ENCODE measurements at places on chromosomes 2 and 18.

DNA sequence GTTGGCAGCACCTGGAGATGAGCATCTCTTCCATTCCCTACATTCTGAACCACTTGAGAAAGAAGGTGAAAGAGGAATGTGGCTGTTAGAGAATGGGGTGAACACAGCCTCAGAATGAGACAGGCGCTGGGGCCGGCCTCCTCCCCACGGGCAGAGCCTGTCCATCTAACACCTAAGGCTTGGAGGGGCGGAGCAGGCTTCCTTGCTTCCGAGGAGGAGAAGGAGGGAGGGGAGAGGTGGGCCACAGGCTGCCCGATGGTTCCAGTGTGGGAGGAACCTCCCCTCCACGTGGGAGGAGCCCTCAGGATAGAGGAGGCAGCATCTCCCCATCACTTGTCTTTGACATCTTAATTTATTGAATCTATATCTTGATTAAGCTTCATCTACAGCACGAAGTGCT lies 68.6 kb downstream of the CIB4 start:
- no peak for DNase-seq

DNA sequence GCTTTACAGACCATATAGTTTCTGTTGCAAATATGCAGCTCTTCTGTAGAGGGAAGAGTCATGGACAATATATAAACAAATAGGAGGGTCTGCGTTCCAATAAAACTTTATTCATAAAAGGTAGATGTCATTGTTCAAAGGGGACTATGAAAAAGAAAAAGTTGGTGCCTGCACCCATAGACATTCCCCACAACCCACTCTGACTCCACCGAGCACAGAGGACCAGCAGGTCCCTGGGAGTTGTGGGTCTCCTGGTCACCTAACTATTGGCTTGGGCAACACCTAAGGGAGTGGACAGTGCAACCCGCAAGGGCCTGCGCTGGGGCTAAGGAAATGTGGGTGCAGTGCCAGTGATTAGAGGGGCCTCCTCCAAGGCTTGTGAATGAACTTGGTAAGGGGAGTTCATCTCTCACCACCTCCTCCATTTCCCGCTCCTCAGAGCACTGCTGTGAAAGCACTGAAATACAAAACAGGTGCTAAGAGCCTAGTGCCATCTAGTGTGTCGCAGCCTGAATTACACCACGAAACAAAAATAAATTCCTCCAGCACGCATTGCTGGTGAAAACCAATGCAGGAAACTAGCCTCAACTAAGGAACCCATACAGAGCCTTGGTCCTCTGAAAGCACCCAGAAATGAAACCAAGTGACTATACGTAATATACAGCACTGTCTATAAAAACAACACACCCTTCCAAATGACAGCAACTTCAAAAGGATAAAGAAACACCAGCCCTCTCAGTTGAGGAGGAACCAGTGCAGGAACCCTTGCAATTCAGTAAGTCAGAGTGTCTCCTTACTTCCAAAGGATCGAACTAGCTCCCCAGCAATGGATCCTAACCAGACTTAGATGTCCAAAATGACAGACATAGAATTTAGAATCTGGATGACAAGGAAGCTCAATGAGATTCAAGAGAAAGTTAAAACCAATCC lies 166.6 kb downstream of the RNF144A start:
- peak; percentile 32 for DNase-seq

DNA sequence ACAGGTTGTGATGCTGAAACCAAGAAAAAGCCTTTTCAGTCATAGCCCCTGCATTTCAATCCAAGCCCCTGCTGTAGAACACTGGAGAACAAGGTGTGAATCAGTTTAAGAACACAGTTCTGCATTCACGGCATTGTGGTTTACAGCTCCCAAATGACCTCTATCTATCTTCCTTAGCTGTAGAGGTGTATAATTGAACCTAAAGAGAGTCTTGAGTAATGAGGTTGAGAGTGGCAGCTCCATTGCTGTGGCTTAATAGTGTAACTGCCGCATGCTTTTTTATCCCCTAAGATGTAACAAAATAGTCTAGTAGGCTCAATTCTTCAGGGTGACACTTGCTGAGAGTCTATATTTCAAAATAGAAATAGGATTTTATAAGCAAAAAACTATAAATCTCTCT lies 121.3 kb upstream of the EPHA4 start:
- DNase-seq: no peak

- DNase-seq: no peak
These were observed 8.7 kb upstream of the TEX44 start for GRCh38 chr2:231583982-231584381.

DNA sequence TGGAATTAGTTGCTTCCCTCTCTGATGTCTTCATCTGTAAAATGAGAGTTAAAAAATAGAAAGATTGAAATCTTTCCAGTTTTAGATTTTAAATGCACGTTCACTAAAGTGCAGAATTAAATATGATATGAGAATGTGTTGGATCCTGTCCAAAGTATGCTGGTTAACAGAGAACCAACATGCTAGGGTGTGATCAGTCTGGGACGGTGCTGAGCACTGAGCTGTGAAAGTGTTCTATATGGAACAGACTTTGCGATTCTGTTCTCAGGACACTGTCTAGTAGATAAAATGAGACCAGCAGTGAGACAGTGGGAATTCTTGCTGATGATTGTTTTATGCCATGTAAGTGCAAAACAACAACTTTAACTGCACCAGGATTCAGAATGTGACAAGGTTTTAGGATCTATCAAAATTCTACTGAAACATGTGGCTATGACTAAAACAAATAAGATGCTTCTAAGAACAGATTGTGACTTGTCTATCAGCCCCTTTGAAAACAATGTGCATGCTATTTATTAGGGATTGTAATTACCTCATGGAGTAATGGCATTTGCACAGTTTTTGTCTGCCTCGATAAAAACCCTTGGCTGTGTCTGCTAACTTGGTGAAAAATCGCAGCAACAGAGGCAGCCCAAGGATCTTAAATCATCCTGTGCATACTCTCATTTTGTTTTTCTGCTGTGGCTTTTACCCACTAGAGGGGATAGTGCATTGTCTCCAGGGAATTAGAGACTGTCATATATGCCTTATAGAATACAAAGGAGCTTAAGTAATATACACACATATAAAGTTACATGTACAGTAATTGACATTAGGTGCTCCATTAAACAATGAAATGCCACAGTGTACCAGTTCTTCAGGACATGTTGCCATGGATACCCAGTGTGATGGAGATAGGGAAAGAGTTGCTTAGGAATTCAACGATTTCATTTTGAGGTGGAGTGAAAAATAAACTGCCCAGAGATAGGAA lies 55.1 kb downstream of the MAP3K20 start:
- DNase-seq: no peak

DNA sequence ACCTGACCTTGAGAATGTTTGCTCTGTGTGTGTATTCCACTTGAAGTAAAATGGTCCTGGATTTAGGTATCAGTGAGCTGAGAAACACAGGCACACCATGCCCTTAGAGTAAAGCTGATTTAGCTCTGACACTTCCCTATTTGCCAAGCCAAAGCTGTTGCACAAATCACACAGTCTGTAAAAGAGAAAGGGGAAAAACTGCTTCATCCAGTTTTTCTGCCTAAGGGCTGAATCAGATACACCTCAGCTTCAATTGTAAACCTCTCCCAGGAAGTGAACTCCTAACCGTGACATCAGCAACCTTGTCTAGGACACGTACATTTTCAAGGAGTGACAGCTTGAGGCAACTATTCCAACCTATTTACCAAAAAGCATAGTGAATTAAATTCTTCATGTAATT lies 150.4 kb downstream of the NR4A2 start:
- peak; percentile 92 for DNase-seq

- DNase-seq: no peak
These were observed 62.0 kb downstream of the NEB start for GRCh38 chr2:151672277-151672676.

- DNase-seq: no peak
These were observed 170.1 kb downstream of the INHBB start for GRCh38 chr2:120515759-120516678.

DNA sequence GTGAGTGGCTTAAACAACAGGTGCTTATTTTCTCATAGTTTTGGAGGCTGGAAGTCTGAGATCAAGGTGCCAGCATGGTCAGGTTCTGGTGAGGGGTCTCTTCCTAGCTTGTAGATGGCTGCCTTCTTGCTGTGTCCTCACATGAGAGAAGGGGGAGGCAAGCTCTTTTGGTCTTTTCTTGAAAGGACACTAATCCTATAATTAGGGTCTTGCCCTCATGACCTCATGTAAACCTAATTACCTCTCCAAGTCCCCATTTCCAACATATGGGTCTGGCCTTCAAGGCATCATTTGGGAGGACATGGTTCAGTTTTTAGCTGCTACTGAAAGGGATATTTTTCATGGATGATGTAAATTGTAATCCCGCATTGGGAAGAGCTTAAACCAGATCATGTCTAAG lies 18.0 kb downstream of the RBM44 start:
- no peak for DNase-seq

GRCh38 chr2:204177251-204177976 lies 240.9 kb downstream of the ICOS start:
- DNase-seq: no peak

- DNase-seq: no peak
These were observed 5.8 kb downstream of the IL37 start for GRCh38 chr2:112916625-112917247.

GRCh38 chr2:156435396-156435717 lies 822 bp upstream of the GPD2 start:
- no peak for DNase-seq
